ENCODE measurements at places on chromosomes 5 and 9. TPM values are rescaled to one million over a fixed set of nuclear protein-coding genes. Genes with fewer than 3 reads are reported as not detected.

SPINK7 gene
- total RNA-seq, result not detected

DNA sequence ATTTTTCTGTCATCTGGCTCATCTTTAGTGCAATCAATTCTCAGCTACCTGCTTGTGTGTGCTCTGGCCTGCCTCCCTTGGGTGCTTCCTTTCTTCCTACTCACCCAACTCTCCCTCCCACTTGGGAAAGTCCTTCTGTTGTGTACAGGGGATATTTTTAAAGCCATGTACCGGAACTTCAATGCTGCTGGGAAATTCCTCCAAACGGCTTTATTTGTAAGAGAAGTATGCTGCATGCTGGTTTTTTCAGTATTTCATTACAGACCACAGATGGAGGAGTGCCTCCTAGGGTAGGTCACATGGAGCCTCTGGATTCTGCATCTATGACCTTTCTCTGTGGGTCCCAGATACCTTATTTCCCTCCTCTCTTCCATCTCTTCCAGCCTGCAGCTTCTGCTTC lies 5.4 kb upstream of the HMHB1 start:
- H3K36me3 ChIP-seq, result no peaks in the 10 kb centered on the region
- no peak overlapping the region for H3K4me3 ChIP-seq
- peaks cover 3% of the 10 kb centered on the region for H3K27me3 ChIP-seq
- H3K4me1 ChIP-seq, result peaks cover 15% of the 10 kb centered on the region
- no peak for DNase-seq

- H3K27ac ChIP-seq, result no peak overlapping the region
- no peaks in the 10 kb centered on the region for H3K36me3 ChIP-seq
- DNase-seq, result no peak
- no peaks in the 10 kb centered on the region for H3K4me1 ChIP-seq
- H3K27me3 ChIP-seq, result no peaks in the 10 kb centered on the region
Measured at GRCh38 chr5:128681764-128682592, 143.9 kb upstream of the FBN2 start.

DNA sequence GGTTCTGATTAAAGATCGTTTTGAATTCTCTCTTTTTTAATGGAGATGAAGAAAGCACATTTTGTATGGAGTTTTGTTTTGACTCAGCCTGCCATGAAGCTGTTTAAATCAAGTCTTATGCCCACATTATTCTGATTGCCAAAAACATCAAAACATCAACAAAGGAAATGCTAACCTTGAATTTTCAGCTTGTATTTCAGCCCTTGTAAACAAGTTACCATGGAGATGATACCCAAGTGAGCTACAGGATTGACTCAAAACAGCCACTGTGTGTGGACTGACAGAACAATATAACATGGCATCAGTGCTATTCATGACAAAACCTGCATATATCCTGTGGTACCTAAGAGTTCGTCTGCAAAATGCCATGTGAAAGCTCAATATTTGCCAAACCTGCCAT lies 1581.0 kb downstream of the MAT2B start:
- H3K4me1 ChIP-seq, result no peaks in the 10 kb centered on the region
- DNase-seq, result no peak

DNA sequence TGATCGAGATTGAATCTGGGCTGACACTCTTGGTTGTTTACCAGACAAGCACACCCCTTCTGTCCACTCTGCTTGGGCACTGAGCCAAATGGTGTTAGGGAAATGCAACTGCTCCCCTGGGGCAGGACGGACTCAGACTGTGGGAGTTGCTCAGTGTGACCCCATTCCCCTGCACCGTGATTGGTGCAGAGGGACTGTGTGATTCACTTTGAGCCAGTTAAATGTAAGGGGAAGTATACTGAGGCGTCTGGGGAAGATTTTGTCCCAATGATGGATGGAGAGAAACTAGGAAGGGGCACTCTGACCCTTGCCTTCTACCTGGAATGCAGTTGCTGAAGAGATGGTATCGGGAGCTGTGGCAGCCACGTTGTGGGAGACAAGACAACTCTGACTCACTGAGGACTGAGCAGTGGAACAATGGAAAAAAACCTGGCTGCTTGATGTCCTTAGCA lies 196.0 kb upstream of the ANKRD55 start:
- DNase-seq, result no peak
- no peaks in the 10 kb centered on the region for H3K36me3 ChIP-seq
- peaks cover 2% of the 10 kb centered on the region for H3K4me1 ChIP-seq
- no peak overlapping the region for H3K27ac ChIP-seq

FAM153A gene
- total RNA-seq, result 16.3 TPM

- H3K27me3 ChIP-seq, result no peaks in the 10 kb centered on the region
- peaks cover 23% of the 10 kb centered on the region for H3K36me3 ChIP-seq
- H3K4me1 ChIP-seq, result peaks cover 77% of the 10 kb centered on the region
- no peak for DNase-seq
- peak overlapping the region; percentile 0 for H3K4me3 ChIP-seq
Measured at GRCh38 chr9:33161589-33162132, 5.5 kb downstream of the B4GALT1 start.

POU4F3 gene
- total RNA-seq, result 0.14 TPM

DNA sequence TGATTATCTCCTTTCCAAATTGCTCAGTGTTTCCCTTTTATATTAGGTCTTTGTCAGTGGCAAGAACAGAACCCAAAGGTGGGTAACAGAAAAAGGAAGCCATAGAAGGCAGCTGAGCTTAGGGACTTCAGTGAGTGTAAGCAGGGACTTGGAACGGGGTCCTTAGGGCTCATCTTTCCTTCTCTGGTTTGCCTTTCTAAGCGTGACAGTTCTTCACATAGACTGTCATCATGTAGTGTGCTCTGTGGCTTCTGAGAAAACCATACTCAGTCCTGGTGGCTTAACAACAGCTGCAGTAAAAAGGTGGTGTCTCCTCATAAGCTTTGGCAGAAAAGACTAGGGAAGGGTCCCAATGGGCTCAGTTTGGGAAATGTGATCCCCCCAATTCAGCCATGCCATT lies 108.8 kb downstream of the SLC12A2 start:
- H3K4me3 ChIP-seq, result no peak overlapping the region
- no peaks in the 10 kb centered on the region for H3K27me3 ChIP-seq
- no peak overlapping the region for H3K27ac ChIP-seq
- H3K4me1 ChIP-seq, result peaks cover 13% of the 10 kb centered on the region
